CD4-positive, alpha-beta T cell treated with Interleukin-15 for 4 hours (primary cell): ENCODE measurements at places on chromosomes 12 and 14.

DNA sequence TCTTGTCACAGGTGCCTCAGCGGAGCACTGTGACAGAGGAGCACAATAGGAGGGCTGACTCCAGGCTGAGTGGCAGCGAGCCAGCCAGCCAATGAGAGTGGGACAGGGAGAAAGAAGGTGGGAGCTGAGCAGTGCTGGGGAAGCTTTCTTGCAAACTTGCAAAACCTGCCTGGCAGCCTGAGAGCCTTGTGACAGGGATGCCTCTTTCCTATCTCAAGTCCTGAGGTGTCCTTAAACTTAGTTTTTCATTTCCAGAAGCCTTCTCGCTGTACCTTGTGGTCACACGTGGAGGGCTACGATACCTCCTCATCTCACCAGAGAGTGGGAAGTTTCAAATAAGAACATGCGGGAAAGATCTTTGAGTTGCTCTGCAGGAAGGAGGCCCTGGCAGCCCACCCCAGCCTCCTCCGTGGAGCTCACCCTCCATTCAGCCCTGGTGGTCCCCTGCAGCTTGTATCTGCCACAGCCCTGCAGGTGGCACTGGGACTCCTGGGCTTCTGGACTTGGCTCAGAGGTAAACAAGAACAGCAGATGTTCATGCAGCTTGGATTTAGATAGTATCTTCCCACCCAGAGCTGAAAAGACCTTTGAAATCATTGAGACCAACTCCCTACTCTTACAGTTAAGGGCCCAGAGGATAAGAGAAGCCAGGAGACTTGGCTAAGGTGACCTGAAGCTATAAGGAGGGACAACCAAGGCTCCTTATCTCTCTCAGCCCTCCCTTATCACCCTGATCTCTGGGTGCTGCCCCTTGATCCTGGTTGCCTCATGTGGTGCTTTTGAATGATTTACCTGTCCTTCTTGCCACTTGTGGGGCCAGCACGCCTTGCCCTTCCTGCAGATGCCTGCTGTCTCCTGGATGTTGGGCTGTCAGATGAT is 153.5 kb upstream of the MAX start:
- DNase-seq = no peak

DNA sequence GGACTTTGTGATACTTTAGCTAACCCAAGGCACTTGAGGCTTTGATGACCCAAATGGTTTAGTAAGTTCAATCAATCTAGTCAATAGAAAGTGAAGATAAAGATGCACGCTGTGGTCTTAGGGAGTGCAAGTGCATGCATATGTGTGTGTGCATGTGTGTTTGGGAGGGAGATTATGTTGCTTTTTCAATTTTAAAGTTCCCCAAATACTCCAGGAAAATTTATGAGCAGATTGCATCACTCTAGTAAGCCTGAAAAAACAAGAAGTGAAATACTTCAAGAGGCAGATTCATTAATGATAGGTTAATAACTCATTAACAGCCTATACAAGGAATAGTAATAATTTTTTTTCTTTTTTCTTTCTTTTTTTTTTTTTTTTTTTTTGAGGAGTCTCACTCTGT is 12.4 kb upstream of the SIX1 start:
- DNase-seq = no peak

DNA sequence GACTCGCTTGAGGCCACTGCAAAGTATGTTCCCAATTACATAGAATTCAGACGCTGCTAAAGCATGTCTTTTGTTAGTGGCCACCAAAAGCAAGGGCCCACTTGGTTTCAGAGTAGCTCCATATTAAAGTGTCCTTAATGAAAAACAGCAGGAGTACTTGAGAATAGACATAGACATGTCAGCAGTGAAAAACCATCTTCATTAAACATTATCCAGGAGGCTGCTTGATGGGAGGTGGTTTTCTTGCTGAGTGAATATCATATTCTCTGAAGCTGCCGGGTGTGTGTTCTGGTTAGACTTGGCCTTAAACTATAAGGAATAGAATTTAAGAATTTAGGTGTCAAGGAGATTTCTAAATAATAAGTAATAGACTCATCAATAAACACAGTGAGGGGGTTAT is 79.5 kb upstream of the CCDC198 start:
- DNase-seq = no peak

DNA sequence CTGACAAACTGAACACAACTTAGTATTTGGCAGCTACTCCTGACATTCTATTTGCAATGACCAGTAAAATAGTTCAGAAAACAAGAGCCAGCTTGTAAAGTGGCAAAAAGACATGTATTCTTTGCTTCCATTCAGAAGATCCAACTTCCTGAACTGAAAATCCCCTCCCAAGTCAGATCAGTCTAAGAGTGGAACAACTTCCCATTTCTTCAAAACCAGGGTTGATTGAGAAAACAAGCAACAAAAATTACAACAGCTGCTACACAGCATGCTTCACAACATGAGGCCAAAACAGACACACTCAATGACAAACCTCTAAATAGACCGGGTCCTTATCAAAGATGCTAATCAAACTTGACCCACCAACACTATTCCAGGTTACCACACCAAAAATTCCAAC is 40.3 kb downstream of the CIT start:
- DNase-seq = no peak

DNA sequence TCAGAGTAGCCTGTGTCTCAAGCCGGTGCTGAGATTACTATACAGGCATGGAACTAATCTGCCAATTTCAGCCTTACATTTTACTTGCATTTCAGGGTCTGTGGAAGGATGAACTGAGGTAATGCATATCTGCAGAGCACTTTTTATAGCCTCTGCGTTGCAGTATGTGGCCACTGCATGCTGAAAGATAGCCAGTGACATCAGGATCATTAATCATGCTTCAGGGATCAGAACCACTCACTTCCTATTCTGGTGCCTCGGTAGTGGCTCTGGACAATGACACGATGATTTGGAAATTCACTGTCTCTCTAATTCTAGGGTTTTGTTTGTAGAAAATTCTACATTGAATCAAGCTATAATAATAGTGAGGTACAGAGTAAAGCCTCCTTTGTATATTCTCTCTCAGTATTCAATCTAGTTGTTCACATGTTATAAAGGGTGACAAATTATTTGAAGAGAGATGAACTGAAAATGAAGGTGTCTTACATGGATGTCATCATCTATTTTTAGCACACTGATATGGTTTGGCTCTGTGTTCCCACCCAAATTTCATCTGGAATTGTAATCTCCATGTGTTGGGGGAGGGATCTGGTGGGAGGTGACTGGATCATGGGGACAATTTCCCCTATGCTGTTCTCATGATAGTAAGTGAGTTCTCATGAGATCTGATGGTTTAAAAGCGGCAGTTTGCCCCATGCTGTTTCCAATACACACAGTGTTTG is 554.3 kb upstream of the MIS18BP1 start:
- DNase-seq = no peak

DNA sequence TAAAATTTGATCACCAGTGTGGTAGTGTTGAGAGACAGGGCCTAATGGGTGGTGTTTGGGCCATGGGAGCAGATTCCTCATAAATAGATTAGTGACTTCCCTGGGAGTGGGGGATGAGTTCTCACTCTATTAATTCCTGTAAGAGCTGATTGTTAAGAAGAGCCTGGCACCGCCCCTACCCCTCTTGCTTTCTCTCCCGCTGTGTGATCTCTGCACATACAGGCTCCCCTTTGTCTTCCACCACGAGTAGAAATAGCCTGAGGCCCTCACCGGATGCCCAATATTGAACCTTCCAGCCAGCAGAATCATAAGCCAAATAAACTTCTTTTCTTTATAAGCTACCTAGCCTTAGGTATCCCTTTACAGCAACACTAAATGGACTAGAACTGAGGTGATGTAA is 31.9 kb upstream of the CAND1 start:
- no peak for DNase-seq

DNA sequence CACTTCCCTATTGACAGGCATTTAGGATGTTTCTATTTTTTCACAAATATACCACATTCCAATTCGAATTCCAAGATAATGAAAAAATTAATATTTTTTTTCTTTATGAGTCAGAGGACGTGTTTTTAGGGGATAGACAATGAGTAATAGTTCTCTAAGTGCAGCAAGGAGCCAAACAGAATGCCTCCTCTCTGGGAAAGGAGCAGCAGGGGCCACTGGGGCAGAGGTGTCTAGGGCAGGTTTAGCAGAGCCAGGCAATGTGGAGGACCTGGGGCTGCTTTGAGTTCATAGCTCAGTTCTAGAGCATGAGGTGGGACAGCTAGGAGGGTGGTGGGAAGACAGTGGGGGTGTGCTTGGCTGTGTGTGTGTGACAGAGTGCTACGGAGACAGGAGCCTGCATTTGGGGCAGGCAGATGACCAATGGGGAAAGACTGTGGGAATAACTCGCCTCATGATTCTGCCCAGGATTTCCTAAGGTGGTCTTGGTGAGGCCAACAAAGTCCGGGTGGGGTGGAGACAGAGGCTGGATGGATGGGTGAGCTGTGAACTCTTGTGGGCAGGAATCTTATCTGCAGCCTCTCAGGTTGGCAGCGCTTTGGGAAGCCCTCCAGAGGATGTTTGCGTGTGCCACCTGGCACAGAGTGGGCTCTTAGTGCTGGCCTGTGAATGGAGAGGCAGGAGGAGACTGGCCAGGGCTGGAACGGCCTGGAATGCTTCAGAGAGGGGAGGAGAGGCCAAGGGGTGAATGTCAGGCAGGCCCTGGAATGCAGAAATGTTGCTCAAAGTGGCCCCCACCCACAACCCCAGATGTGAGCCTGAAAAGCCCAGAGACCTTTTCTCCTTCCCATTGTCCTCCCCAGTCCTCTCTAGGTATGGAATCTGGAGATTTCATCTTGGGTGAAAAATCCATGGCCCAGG is 2.4 kb upstream of the KRT7 start:
- no peak for DNase-seq

DNA sequence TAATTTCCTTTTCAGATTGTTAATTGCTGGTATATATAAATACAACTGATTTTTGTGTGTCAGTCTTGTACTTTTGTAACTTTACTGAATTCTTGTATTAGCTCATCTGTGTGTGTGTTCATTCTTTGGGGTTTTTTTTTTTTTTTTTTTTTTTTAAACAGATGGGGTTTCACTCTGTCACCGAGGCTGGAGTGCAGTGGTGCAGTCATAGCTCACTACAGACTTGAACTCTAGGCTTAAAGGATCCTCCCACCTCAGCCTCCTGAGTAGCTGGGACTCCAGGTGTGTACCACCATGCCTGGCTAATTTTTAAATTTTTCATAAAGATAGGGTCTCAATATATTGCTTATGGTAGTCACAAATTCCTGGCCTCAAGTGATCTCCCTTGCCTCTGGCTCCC is 68.0 kb downstream of the WNK1 start:
- DNase-seq = no peak

GRCh38 chr12:53624458-53624857 is 1.7 kb downstream of the ATF7 start:
- no peak for DNase-seq

DNA sequence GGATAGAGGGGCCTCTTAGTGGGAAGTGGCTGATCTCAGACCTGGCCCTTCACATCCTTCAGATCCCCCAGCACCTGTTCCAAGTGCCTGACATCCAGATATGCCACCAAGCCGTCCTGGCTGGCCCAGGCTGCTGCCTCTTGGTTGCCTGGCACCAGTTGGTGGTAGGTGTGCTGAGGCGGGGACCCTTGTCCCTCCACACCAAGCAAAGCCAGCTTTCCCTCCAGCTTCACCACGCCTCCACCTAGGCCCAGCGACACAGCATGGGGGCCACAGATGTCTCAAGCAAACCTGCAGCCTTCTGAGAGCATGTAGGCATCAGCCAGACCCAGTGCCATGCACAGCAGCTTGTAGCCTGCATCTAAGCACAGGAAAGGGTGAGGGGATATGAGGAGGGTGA is 3.5 kb upstream of the CD63 start:
- no peak for DNase-seq

- no peak for DNase-seq
Measured at GRCh38 chr14:29085546-29085945, 319.0 kb downstream of the FOXG1 start.

DNA sequence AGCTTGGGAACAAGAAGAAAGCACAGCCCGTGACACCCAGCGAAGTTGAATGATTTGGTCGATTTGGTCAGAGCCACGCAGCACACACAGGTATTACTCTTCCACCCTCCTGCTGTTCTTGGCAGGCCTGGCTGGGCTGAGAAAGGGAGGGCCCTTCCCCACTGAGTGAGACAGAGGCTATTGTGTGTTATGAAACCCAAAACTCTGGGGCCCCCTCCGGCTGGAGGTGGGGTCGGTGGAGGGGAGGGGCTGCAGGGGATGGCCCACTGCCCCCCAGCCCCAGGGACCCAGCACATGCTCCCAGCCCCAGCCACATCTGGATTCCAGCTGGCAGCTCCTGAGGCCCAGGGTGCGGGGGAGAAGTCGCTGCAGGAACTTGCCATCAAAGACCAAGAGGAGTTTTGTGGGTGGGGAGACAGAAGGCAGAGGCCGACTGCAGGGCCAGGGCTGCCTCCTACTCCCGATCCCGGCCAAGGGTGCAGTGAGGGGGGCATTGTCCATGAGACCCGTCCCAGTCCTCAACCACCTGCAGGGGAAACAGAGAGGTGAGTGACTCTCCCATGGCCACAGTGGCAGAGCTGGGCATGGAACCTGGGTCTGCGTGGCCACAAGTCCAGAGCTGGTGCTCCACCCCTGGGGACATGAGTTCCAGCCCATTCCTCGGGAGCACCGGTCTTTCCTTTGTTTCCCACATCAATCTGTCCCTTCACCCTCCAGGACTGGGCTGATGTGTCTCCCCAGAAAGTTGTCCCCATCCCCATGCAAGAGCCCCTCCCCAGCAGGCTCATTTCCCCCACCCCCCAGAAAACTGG is 8.7 kb downstream of the TMEM119 start:
- no peak for DNase-seq

DNA sequence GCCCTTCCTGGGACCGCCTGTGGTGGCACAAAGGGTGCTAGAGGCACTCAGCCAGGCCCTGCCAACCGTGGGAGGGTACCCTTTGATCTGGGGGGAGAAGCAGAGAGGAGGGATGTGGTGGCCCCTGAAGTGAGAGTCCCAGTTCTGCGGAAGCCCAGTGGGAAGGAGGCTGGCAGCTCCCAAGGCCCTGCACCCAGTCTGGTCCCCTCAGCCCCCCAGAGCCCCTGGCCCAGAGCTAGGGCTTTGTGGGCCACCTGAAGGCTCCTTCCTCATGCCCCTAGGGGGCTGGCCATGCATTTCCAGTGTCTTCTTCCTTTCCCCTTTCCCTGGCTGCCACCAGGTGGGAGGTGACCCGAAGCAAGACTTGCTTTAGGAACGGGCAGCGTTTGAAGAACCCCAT is 44.3 kb downstream of the PLEKHG3 start:
- DNase-seq = no peak

DNA sequence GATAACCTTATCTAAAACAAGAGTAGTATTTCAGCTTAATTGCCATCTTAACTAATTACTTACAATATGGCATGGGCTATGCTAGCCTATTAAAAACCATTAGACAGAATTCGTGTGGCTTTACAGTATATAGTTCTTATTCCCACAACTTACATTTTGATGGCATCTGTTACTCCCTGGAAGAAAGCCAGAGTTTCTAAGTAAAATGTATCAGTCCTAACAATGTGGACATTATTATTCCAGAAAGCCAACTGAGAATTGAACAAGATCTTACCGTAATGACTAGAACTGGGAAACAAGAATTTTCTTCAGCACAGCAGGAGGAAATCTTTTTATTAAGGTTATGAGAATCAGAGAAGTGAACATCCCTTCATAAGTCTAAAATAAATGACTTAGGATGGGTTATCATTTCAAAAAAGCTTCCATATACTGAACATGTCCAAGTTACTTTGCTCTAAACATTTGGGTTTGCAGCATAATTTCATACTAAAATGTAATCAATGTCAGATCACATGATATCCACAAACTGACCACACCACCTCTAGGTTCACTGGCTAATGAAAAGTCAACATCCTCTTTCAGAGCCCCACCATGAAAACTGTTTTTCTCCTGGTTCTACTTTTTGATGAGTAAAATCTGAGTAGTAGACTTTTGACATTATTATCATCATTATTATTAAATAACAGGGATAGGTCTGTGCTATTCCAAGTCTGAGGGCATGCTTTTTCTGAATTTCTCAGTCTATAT is 179.7 kb downstream of the SSPN start:
- no peak for DNase-seq
